GM12878 (cell line): ENCODE measurements at places on chromosomes 7 and 10. TPM values are rescaled to one million over a fixed set of nuclear protein-coding genes. Genes with fewer than 3 reads are reported as not detected.
A peak's percentile ranks its signal among the peaks of the same experiment; 100 is the strongest.

DNA sequence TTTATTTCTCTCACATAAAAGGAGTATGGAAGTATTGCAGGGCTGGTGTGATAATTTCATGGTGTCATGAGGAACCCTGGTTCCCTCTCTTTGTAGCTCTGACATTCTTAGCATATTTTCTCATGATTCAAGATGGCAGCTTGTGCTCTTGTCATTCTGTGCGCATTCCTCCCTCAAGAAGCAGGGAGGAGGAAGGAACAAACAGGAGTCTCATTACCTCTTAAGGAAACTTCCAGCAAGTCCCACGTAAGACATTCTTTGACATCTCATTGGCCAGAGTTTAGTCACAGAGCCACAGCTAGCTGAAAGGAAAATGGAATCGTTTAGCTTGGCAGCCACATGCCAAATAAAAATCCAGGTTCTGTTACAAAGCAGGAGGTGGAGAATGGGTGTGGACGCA is 546.8 kb downstream of the LRMDA start:
- H3K4me3 ChIP-seq: no peak overlapping the region
- no peaks in the 10 kb centered on the region for H3K4me1 ChIP-seq
- DNase-seq: no peak
- no peak overlapping the region for H3K27ac ChIP-seq

DNA sequence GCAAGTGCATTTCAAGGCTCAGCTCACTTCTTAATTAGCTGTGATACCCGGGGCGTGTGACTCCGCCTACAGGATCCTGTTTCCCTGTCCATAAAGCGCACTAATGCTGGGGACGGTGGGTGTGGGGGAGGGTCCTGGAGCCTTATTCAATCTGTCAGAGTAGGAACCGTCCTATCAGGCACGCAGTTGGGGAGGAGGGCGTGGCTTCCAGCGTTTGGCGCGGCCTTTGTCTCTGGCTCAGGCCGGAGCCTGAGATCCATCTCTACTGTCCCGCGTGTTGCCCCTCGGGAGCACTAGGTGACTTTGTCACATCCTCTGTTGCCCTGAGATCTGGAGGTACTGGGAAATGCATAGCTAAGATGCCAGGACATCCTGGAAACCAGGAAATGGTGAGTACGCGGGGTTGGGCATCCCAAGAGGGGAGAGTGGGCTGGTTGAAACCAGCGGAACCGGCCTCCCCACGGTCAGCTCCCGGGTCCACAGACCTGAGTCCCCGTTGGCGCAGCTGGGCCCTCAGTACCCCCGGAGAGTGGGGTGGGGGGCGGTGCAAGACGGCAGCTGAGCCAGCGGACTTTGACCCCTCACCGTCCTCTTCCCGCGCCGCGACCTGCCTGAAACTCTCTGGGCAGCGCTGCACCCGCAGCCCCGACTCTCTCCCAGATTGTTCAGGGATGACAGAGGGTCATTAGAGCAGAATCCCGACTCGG is 104.4 kb upstream of the ZNF92 start:
- peak; percentile 73 for DNase-seq
- H3K27ac ChIP-seq: peak overlapping the region; percentile 61; the same call in 1 of the 2 replicates
- no peaks in the 10 kb centered on the region for H3K4me1 ChIP-seq
- H3K4me3 ChIP-seq: peak overlapping the region; percentile 75
- no peaks in the 10 kb centered on the region for H3K27me3 ChIP-seq

DNA sequence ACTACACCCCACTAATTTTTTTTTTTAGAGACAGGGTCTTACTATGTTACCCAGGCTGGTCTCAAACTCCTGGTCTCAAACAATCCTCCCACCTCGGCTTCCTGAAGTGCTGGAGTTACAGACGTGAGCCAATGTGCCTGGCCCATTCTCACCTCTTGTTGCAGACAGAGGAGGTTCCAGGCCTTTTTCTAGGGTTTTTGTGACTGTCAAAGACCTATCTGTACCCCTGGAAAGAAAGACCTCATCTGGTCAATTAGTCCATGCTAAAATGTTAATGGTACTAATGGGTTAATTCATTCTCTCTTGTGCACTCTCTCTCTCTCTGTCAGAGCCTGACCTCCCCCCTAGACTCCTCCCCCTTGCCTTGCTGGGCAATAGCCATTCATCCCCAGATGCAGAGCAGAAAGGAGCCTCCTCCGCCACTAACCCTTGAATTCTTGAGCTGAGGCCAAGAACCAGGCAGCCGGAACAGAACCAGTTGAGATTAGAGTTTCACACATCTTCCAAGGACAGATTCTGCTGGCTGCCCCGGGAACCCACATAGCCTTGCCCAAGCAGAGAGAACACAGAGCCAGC is 209.7 kb downstream of the SKIDA1 start:
- H3K4me1 ChIP-seq: peaks cover 19% of the 10 kb centered on the region
- no peak for DNase-seq
- H3K36me3 ChIP-seq: no peaks in the 10 kb centered on the region
- H3K27me3 ChIP-seq: no peaks in the 10 kb centered on the region
- no peak overlapping the region for H3K4me3 ChIP-seq
- H3K27ac ChIP-seq: no peak overlapping the region

- no peaks in the 10 kb centered on the region for H3K36me3 ChIP-seq
- H3K27ac ChIP-seq: peak overlapping the region; percentile 30; the same call in 1 of the 2 replicates
- no peaks in the 10 kb centered on the region for H3K27me3 ChIP-seq
- peaks cover 91% of the 10 kb centered on the region for H3K4me1 ChIP-seq
Observed at GRCh38 chr10:80460399-80461207, 6.5 kb downstream of the TSPAN14 start.

Gene MMD2
- polyA plus RNA-seq: not detected in 2 replicates

GRCh38 chr7:43590862-43591557 is 8.1 kb downstream of the STK17A start:
- peak; percentile 87 for DNase-seq
- peaks cover 42% of the 10 kb centered on the region for H3K4me1 ChIP-seq
- H3K27me3 ChIP-seq: no peaks in the 10 kb centered on the region
- peak overlapping the region; percentile 98 for H3K27ac ChIP-seq
